ENCODE measurements at places on chromosomes 3 and 15.
A peak's percentile ranks its signal among the peaks of the same experiment; 100 is the strongest.

DNA sequence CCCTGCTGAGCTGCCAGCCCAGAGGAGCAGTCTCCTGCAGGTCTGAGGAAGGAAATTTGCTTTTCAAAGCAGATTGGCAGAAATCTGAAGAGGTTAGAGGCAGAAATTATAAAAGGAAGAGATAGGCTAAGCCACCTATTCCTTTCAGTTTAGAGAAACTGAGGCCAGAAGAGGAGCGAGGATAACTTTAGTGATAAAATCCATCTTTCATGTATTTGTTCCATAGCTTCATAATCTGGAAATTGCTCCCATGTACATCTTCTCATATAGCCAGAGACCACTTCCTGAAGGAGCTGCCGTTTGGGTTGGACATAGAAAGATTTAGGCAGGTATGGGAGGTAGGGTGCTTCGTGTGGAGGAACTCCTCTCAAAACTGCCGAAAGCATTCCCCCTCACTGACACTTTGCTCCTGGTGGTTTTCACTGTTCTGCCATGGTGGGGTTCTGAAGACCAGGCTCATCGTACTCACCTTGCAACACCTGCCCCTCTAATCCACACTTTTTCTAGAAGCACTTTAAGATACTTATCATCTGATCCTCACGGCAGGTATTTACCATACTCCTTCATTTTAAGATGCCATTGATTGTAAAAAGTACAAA lies 670 bp upstream of the ACAP2 start:
- DNase-seq: no peak

DNA sequence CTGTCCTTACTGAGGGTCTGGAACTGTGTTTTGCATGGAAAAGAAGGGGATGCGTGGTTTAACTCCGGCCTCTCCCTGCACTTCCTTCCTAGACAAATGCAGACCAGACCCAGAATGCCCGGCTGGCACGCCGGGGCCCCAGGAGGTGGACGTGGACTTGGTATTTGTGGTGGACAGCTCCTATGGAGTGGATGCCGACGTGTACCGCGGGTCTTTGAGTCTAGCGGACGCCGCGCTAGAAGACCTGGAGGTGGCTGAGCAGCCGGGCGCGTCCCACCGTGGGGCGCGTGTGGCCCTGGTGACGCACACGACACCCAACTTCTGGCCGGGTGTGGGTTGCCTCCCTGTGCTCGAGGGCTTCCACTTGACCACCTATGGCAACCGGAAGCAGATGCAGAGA lies 81.8 kb upstream of the COL6A5 start:
- no peak for DNase-seq

DNA sequence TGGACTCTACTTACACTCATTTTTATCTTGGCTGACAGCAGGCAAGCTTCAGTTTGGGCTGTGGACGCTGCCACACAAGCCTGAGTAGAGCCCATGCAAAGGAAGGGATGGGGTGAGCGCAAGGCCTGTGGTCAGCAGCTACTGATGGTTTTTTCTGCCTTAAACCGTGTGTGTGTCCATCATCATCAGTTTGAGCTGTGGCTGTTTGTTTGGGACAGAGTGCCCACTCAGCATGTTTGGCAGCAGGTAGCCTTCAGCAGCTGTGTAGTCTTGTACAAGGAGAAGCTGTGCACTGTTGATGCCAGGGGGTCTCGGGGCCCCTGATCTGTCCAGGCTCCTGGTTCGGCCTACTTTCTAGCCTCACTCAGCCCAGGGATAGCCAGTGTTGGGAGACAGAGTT lies 3.5 kb downstream of the RBM15B start:
- no peak for DNase-seq

- DNase-seq: no peak
These were observed 101.6 kb downstream of the ERC2 start for GRCh38 chr3:56366641-56367162.

DNA sequence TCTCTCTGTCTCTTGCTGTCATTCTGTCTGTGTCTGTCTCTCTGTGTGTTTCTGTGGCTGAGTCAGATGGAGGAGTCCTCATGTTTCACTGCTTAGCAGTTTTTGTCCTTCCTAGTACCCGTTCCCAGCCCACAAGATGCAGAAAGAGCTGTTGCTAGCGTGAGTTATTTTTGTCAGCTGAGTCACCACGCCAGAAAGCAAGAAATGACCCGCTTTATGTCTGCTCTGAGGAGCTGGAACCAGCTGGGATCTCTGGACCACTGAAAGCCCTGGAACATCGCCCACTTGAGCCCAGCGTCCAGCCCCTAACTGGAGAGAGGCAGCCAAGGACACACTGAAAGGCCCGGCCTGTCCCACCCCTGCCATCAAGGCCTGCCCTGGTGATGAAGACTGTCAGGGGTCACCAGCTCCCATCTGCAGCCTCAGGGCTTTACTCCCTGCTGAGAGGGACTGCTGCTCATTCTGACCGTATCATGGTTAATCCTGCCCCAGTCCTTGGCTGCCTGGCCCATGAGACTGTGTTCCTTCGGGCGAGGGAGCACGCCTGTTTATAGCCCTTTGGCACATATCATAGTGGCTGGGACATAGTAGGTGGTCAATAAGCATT lies 101.7 kb upstream of the TPM1 start:
- no peak for DNase-seq

GRCh38 chr3:177822681-177823096 lies 625.4 kb upstream of the TBL1XR1 start:
- no peak for DNase-seq

- no peak for DNase-seq
These were observed 18.5 kb downstream of the CEP152 start for GRCh38 chr15:48792408-48792807.

DNA sequence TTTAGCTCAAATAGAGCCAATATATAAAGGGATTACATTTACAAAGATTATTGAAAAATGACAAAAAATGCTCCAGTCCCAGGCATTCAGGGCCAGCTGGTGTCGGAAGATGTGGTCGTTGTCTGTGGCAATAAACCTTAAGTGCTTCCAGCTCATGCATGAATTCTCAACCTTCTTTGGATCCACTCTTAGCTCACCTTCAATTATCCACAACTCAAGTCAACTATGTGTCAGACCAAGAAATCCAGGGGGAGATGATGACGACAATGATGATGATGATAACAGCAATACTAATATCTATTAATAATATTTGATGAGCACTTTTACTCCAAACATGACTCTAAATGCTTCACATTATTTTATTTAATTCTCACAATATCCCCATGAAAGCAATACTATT lies 53.6 kb upstream of the PXYLP1 start:
- no peak for DNase-seq

DNA sequence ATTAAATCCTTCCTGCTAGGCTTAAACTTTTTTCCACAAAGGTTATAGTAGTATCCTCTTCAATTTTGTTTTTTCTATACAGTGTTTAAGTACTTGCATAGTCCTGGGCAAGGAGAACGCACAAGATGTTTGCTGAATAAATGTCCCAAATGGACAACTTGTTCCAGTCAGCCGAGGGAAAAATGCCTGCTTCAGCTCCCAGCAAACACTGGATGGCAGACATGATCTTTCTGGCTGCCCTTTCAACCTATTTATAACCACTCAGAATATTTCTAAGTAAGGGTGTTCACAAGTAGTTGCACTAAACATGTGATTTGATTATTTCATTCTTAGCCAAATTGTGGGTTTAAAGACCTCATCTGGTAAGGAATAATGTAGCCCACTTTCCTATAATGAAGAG lies 29.8 kb downstream of the GNB4 start:
- DNase-seq: no peak

DNA sequence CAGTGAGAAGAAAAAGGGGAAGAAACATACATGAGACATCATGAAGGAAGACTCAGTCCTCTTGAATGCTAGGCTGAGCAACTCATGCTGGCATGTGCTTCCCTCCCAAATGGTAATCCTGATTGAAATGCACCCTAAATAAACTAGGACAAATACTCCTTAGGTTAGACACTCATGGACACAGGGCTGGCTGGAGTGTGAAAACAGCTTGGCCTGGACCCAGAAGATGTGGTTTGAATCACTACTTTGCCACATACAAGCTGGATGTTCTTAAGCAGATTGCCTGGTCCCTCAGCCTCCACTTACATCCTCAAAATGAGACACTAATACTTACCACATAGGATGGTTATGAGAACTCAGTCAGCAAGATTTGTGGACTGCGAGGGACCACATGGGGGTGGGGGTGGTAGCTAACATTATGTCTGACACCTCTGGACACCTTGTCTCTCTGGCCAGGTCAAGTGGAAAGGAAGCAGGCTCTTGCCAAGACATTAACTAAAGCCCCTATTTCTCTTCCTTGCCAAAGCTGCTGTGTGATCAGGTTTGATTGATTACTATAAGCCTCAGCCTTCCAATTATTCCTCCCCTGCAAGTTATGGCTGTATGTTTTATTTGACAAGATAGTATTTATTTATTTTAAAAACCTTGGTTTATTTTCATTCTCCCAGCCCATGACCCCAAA lies 138.9 kb upstream of the SLC7A14 start:
- no peak for DNase-seq

GRCh38 chr3:186772701-186773417 lies 10.5 kb upstream of the EIF4A2 start:
- DNase-seq: peak; percentile 43

DNA sequence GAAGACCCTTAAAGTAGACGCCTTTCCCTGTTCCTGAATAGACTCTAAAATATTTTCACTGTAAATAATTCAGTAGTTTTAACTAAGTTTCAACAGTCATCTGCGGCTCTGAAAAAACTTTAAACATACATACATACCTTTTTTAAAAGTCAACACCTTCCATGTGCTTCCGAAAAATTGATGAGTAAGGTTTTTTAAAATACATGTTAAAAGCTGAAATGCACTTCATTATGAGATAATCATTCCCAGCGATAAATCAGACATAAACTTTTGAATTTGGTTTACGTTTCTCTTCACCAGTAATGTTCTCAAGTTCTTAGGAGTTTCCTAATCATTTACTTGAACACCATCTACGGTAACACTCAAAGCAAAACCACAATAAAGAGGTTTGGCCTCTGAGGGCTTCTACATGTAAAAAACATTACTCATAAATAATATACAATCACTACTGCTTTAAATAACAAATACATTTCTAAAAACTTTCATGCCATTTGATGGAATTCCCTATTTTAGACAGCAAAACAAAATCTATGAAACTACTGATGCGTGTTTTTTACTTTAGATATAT lies 403.5 kb downstream of the SHQ1 start:
- DNase-seq: no peak

- no peak for DNase-seq
These were observed 703.0 kb downstream of the PLOD2 start for GRCh38 chr3:145457825-145458552.

DNA sequence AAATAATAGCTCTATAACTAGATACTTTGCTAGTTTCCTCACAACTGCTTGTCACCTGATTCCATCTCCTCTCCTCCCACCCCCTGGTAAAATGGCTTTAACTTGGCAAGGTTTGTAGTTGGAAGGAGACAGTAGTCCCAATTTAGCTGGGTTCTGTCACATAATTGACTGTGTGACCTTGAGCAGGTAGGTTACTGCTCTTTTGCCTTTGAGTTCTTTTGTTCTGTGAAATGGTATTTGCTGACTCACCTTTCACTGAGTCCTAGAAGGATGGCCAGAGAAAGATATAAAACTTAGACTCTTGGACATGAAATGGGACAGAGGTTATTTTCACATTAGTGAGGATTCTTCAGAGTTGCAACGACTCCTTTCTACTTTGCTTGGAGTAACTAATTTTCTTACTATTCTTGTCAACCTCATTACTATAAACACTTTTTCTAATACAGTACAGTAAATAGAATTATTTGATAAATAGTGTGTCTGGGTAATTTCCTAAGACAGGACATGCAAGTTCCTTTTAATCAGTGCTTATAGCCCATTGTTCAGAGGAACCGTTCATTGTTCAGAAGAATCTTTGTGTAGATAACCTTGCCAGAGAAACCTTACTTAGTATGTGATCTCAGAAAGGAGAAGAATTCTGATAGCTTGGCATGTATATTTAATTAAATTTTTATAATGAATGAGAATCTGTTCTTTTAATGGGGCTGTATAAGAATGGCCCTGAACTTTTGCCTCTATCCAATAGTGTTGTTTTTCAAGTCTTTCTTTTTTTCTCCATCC lies 14.3 kb downstream of the AKAP13 start:
- DNase-seq: no peak

GRCh38 chr3:72437661-72438406 lies 410.4 kb downstream of the SHQ1 start:
- no peak for DNase-seq

DNA sequence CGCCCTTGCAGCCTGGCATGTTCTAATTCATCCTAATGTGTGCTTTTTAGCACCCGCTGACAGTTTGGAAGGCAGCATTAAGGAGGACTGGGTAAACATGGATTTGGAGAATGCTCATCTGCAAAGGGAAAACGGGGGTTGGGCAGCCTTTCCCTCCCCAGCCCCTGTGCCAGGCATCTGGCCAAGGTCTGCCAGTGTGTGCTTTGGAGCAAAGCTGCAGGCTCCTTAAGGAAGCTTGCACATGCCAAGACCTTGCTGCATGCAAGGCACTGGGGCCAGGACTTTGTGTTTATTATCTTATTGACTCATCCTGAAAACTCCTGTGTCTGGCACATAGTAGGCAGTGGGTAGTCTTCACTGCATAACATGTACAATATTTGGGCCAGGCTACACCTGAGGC lies 20.1 kb downstream of the FAM3D start:
- DNase-seq: no peak

DNA sequence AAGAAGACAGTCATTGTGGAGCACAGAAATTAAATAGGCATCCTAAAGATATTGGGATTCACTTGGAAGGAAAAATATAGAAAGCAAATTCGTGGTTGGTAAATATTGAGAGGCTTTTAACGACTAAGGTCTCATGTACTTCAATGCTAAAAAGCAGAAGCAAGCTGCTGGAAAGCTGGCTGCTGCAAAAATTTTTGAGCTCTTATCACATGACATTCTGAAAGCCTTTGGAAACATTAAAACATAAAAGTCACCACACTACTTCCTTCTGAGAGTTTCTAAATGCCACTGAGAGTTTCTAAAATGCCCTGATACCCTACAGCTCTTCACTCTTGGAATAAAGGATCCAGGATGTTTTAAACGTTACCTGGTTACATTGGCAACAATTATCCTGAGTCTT lies 39.0 kb upstream of the CBLB start:
- no peak for DNase-seq

- no peak for DNase-seq
These were observed at the start of gene PLAAT1 for GRCh38 chr3:193240850-193241706. PLAAT1 (plus strand) TSS chr3:193241222; CDS start chr3:193255651, 14,429 bp downstream.

DNA sequence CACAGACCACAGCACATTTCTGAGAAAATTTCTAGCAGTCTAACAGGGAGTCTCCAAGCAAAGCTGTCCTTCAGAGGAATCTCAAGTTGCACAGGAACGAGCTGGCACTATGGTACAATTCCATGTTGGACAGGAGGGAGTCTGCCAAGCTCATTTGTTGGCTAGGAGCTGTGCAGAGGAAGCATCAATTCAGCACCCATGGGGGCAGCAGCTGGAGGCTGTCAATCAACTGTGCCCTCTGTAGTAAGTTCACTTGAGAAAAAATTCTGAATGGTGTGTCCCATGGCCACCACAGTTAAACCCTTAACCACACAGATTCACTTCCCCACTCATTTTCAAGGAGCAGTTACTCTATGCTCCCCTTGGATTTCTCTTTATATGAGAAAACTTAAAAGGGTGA lies 298.5 kb upstream of the PPP2R3A start:
- DNase-seq: no peak

- DNase-seq: no peak
These were observed 127.6 kb upstream of the AZI2 start for GRCh38 chr3:28476194-28476593.
